ENCODE measurements at places on chromosomes 16 and 17. TPM values are rescaled to one million over a fixed set of nuclear protein-coding genes. Genes with fewer than 3 reads are reported as not detected.

Gene MYO18A
- total RNA-seq: 37.3 TPM

Gene OTOP3
- not detected for total RNA-seq

Gene MEFV
- not detected for total RNA-seq

Gene MYH8
- not detected for total RNA-seq

Gene SEZ6L2
- 13.0 TPM for total RNA-seq

Gene GLP2R
- 0.51 TPM for total RNA-seq

Gene KRT32
- total RNA-seq: not detected

All from mesangial cell (primary cell).